ENCODE measurements at places on chromosomes 12 and 14. TPM values are rescaled to one million over a fixed set of nuclear protein-coding genes. Genes with fewer than 3 reads are reported as not detected.

- no peak for DNase-seq
Measured at GRCh38 chr12:80413462-80413861, 30.6 kb upstream of the PTPRQ start.

- DNase-seq = no peak
Measured at GRCh38 chr14:24422261-24422660, 7.2 kb downstream of the CBLN3 start.

- DNase-seq = peak; percentile 80
Measured at GRCh38 chr12:3145033-3145432, 67.9 kb downstream of the TSPAN9 start.

- peak; percentile 81 for DNase-seq
Measured at GRCh38 chr14:76786601-76787000, 25.3 kb downstream of the VASH1 start.

- DNase-seq = no peak
Measured at GRCh38 chr12:75592086-75592485, 80.7 kb upstream of the KRR1 start.

GRCh38 chr12:101924618-101925017 is 47.2 kb downstream of the DRAM1 start:
- no peak for DNase-seq

- no peak for DNase-seq
Measured at GRCh38 chr12:71349950-71350349, 89.6 kb upstream of the LGR5 start.

DNA sequence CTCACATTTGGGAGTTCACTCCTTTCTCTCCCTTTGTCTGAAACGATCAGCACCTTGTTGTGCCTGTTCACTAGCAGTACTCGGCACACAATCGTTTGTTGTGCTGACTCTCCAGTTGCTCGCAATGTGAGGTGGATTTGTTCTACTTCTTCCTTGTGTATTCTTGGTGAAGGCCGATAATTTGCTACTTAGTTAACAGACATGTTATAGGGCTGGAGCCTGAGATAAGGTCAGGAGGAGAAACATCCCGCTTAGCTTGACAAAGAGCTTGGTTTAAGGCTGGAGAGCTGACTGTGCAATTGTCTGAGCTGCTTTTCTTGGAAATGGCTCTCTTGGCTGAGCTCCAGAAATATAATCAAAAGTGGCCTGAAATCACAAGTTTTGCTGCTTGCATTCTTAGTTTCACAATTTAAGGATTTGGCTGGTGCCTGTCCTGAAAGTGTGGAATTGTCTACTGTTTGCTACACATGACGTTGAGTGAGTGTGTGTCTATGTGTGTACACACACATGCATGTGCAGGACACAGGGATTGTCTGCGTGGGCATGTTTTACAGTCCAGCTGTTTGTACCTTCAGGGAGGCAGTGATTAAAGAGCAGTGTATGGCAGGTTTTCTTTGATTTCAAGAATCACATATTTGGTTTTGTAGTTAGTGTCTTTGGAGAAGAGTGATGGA is 77.7 kb downstream of the ARF6 start:
- DNase-seq = no peak

GRCh38 chr14:95614349-95614748 is 71.9 kb upstream of the TCL1B start:
- DNase-seq = no peak

DNA sequence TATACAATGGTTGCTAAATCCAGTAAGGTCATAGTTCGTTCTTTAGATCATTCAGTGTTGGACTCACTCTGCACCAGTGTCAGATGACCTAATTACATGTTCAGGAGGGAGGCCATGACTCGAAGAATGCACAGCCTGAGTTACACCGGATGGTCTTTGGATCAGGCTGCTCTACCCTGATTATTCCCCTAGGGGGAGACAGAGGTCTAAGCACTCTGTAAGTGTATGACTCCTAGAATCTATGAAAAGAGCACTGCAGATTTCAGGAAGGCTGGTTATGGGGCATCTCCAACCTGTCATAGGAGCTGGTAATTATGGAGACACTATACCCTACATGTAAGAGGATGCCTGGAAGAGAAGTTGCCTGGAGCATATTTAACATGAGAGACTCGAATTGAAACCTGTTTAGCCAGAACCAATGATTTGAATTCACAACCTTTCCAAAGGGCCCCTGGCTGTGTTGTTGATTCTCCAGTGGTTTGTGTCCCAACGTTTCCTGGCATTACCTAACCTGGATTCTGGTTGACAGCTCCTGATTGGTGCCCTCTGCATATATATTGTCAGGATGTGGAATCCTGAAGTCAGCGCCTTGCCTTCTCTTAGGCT is at the start of gene MUCL1:
MUCL1 (plus strand) TSS at position 584 of the 606 bp plus-strand sequence. CDS start 67 bp downstream, outside the sequence.
- DNase-seq = no peak

- no peak for DNase-seq
Measured at GRCh38 chr12:116160231-116160630, 117.3 kb downstream of the MED13L start.

DNA sequence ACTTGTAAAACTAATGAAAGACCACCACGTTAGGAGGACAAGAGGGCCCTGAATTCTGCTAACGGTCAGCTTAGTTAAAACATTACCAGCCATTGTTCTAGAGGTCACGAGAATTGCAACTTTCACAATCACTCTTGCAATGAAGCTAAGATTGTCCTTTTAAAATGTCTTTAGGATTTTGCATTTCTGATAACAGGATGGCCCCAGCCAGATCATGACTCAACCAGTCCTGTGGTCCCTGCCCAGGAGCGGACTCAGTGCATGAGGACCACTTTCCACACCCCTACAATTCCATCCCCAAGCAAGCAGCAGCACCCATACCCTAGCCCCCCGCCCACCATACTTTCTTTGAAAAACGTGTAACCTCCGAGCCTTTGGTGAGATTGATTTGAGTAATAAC is 28.7 kb downstream of the HSP90AA1 start:
- DNase-seq = no peak

DNA sequence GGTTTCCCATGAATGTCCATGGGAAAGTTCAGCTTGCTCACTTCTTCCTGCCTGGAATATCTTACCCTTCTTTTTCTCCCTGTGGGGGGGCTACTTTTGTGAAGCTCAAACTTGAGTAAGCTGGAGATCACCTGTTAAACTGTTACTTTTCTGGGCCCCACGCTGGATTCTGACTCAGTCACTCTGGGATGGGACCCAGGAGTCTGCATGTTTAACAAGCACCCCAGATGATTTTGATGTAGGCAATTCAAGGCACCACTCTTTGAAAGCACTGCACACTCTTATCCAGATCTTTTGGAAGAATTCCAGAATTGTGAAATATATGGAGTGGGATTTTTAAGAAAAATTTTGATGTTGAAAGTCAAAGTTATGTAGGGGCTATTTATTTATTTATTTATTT is 46.3 kb upstream of the IGF1 start:
- DNase-seq = no peak

DNA sequence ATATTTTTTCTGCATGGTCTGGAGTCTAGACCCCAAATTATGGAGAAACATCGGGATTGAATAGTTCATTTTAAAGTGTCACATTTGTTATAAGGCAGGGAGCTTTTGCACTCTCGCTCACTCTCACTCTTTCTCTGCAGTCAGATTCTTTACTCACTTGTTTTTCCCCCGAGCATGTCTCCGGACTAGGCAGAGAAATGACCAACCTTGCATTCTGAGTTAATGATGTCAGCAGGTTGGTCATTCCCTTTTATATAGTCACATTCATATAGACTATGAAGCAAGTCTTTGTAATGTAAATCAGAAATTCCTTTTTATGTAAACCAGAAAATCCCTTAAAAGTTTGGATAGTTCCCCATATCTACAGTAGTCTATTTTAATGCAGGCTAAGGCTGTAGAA is 4.1 kb downstream of the C12orf75 start:
- DNase-seq = no peak

DNA sequence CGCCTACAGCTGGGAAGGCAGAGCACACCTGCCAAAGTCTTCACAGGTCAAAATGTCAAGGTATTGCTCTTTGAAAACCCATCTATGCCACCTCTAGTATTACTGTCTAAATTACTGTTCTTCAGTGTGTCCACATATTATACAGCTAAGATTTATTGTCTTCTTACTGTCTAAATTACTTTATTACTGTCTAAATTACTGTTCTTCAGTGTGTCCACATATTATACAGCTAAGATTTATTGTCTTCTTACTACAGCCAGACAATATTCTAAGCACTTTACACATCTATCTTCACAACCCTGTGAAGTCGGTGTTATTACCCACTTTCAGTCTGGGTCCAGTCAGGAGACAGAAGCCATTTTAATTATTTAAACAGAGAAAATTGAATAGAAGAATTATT is 173.9 kb downstream of the MYRFL start:
- DNase-seq = no peak

- DNase-seq = no peak
Measured at GRCh38 chr12:18358930-18359329, 97.6 kb downstream of the PIK3C2G start.

- no peak for DNase-seq
Measured at GRCh38 chr12:98973395-98973794, 328.3 kb downstream of the APAF1 start.

- DNase-seq = no peak
Measured at GRCh38 chr14:89276424-89276975, 140.5 kb downstream of the FOXN3 start.

GRCh38 chr12:53995378-53996239 is 4.4 kb upstream of the HOXC9 start:
- no peak for DNase-seq

DNA sequence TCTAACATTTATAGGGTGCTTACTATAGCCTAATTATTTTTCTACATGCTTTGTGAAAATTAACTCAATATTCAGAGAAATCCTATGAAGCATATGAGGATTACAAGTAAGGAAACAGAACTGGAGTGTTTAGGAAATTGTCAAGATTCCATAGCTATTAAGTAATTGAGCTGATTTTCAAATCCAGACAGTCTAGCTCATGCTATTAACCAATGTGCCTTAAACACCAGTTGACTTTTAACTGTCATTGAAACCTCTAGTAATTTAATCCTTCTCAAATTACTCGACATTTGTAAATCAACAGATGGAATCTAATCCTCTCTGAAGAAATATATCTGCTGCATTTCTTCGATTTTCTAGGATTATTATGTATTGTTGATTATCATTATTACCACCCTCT is 488.9 kb downstream of the MDGA2 start:
- no peak for DNase-seq

GRCh38 chr14:96790186-96790585 is 7.0 kb upstream of the VRK1 start:
- no peak for DNase-seq

- no peak for DNase-seq
Measured at GRCh38 chr14:95126906-95127530, 30.3 kb downstream of the DICER1 start.

GRCh38 chr12:127559349-127560040 is 707.5 kb upstream of the TMEM132C start:
- peak; percentile 10 for DNase-seq

- no peak for DNase-seq
Measured at GRCh38 chr14:51356381-51356780, 116.3 kb downstream of the TMX1 start.

DNA sequence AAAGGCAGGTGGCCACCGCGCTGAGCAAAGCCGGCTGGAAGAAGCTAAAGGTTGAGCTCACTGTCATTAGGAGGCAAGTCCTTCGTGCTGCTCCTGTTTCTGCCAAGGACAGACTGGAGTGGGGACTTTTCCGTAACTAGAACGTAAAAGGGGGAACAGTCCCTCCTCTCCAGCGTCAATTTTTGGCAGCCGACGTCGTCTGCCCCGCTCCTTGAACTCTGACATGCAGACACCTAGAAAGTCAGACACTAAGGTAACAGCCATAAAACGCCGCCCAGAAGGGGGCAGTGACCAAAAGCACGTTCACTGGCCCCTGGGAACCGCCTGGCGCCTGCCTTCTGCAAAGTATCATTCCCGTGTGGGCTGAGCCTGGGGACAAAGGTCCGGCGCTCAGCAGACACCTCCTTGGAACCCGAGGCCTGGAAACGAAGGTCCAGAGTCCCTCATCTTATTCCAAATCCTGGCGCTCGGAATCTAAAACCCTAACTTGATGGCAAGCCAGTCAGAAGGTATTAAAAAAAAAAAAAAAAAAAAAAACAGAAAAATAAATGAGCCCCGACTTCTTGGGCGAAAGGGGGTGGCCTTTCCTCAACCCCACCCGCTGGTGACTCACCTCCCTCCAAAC is 1.1 kb upstream of the LRP1 start:
- DNase-seq = peak; percentile 43

- DNase-seq = no peak
Measured at GRCh38 chr14:95575840-95576473, 41.1 kb downstream of the GLRX5 start.

DNA sequence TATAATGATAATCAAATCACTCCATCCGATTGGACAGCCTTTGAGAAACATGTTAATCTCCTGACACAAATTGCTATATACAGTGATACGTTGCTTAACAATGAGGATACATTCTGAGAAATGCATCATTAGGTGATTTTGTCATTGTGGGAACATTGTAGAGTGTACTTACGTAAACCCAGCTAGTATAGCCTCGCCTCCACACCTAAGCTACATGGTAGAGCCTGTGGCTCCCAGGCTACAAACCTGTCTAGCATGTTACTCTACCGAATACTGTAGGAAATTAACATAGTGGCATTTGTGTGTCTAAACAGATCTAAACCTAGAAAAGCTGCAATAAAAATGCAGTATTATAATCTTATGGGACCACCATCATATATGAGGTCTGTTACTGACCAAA is 128.6 kb upstream of the PWP1 start:
- no peak for DNase-seq

DNA sequence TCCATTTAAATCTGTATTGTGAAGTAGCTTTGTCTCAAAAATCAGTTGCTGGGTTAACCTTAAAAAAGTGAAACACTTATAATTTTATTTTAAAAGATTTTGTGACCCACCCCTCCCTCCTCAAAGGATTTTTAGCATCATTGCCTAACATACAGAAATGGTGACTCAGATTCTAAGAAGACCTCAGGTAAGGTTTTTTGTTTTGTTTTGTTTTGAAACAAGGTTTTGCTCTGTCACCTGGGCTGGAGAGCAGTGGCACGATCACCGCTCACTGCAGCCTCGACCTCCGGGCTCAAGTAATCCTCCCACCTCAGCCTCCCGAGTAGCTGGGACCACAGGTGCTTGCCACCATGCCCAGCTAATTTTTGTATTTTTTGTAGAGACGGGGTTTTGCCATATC is 74.2 kb downstream of the GNS start:
- DNase-seq = no peak

Gene WNK1
- total RNA-seq = 173 TPM

Gene RERG
- 20.7 TPM for total RNA-seq

Gene ABCD2
- total RNA-seq = 3.5 TPM

Gene AMIGO2
- total RNA-seq = 5.8 TPM

Gene CMTM5
- 1.9 TPM for total RNA-seq

Gene PLCZ1
- 0.82 TPM for total RNA-seq

Gene ACOT6
- not detected for total RNA-seq

Gene SLC7A7
- 2.2 TPM for total RNA-seq

Gene RFX4
- total RNA-seq = 25.9 TPM

Gene PLEKHH1
- total RNA-seq = 13.2 TPM

Gene KLRC3
- 5.7 TPM for total RNA-seq

Gene ABCC9
- 12.6 TPM for total RNA-seq

Gene BHLHE41
- total RNA-seq = 6.6 TPM

Gene RNASE3
- total RNA-seq = not detected
